ENCODE measurements at places on chromosomes 13 and 19.
A peak's percentile ranks its signal among the peaks of the same experiment; 100 is the strongest.

- no peak for DNase-seq
Observed at GRCh38 chr13:46170687-46171086, 11.3 kb downstream of the LCP1 start.

DNA sequence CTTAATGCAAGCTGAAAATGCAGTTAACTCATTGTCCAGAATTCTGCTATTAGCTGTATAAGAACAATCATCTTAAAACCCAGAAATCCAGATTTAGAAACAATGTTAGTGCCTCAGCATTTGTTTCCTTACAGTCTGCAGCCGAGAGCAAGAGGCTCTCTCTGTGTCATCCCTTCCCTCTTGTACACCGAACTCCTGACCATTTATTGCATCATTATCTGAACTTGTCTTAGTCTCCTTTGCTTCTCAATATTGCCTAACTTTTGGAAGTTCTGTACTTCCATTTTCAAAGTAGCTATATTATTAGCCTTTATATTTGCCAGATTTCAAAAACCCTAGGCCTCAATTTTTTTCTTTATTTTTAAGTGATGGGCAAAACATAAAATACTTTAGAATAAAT lies 27.1 kb downstream of the RNASEH2B start:
- DNase-seq = no peak

GRCh38 chr19:33094436-33095067 lies 13.6 kb downstream of the GPATCH1 start:
- no peak for DNase-seq

GRCh38 chr13:58680115-58680514 lies 1048.6 kb downstream of the PCDH17 start:
- DNase-seq = no peak

GRCh38 chr13:81017513-81018152 lies 676.7 kb upstream of the SPRY2 start:
- DNase-seq = peak; percentile 11

GRCh38 chr13:84405286-84405685 lies 523.0 kb upstream of the SLITRK1 start:
- DNase-seq = no peak

GRCh38 chr13:65656740-65657329 lies 1573.3 kb downstream of the PCDH9 start:
- DNase-seq = peak; percentile 1

- DNase-seq = no peak
Observed at GRCh38 chr13:45332831-45333219, 8.2 kb downstream of the TPT1 start.

DNA sequence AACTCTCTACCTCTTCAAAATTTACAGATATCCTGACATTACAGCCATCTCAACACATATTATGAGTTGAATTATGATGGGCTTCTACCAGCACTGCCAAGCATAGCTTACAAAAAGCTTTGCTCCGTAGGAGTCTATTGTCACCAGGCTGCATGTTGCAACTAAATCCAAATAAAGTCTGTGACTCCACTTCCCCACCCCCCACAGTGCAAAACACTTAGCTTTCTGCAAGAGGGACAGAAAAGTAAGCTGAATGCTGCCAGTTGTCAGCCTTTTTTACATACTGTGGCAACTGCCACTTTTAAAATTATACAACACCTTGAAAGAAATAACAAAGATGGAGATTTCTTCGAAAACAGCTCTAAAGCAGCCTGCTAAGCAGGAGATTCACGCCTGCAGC lies 189.1 kb downstream of the FGF14 start:
- DNase-seq = no peak

DNA sequence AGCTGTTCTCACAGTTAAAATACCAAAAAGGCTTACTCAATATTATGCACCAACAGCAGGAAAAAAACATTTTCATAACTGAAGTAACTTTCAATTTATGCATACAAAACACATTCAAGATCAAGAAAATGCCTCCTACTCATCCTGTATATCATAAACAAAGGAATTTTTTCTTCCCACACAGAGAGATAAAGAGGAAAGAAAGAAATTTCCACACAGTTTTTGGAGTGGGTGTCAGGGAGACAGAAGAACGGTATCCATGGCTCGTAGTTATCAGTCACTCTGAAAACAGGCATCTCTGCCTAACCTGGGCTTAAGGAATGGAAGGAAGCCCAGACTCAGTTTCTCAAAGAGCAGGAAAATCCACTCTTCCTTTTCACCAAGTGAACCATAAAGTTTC lies 92.4 kb upstream of the SIAH3 start:
- no peak for DNase-seq

GRCh38 chr13:112756511-112756966 lies 66.7 kb downstream of the ATP11A start:
- no peak for DNase-seq

GRCh38 chr19:13506471-13506820 lies at the start of gene CACNA1A:
TSS of gene CACNA1A (minus strand) at chr19:13506479. CDS start at chr19:13506224, 255 bp downstream.
- DNase-seq = no peak

GRCh38 chr13:110592665-110593064 lies 22.7 kb upstream of the NAXD start:
- no peak for DNase-seq

- no peak for DNase-seq
Observed at GRCh38 chr13:100608489-100608888, 19.9 kb upstream of the GGACT start.

DNA sequence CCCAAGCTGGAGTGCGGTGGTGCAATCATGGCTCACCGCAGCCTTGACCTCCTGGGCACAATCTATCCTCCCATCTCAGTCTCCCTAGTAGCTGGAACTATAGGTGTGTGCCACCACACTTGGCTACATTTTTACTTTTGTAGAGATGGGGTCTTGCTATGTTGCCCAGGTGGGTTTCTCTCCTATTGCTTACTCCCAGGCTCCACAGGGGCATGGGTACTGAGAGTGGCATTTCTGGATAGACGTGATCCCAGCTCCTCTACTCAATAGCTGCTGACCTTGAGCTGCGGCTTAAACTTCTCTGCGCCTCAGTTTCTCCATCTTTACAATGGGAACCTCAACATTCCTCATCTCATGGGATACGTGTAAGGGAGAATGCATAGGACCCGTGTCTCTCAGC lies 11.6 kb downstream of the MVB12A start:
- DNase-seq = no peak

DNA sequence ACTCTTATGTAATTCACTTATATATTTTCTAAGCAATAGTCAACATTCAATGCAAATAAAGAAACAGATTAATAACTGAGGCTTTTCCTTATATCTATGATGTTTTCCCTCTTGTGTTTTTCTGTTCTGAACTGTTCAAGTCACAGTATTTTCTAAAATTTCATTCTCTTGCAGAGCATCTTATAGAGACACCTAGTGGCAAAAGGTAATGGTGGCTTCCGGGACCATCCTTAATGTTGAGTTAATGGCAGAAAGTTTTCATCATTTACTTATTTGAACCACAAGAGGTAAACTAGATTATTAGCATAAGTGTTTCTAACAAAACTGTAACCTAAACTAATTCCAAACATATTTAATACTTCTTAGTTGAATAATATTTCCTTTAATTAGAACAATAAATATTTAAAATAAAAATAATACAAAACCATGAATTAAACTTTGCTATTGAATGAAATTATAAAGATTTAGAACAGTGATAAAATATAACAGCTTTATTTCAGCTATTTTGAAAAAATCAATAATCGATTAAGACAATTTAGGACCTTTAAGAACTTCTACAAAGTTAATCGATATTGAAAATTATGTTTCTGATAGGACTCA lies 1.7 kb upstream of the SLITRK5 start:
- no peak for DNase-seq

DNA sequence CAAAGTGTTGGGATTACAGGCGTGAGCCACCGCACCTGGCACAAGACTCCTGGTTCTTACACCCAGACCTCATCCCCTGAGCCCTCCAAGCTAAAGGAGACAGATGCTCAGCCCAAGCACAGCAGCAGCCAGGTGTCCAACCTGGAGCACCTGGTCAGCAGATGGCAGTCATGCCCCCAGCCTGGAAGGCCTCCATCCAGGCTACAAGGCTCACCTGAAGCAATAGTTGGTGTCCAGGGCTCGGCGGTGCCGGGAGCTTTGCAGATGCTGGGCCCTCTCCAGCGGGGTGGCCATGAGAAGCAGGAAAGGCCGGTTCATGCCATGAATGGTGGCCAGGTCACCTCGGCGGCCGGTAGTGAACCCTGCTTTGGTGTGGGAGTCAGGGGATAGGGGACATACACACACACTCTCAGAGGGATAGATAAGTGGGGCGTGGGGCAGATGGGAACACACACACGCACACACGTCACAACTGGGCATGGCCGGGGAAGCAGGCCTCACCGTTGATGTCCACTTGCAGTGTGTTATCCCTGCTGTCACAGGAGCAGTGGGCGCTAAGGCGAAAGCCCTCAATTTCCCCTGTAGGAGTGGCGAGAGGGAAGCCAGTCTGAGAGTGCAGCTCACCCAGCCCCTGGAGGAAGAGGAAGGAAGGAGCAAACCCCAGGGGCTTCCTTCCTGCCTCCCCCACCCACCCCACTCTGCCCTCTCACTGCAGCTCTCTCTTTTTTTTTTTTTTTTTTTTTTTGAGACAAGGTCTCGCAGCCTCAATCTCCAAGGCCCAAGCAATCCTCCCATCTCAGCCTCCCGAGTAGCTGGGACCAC lies 11.8 kb downstream of the TGFB1 start:
- no peak for DNase-seq

DNA sequence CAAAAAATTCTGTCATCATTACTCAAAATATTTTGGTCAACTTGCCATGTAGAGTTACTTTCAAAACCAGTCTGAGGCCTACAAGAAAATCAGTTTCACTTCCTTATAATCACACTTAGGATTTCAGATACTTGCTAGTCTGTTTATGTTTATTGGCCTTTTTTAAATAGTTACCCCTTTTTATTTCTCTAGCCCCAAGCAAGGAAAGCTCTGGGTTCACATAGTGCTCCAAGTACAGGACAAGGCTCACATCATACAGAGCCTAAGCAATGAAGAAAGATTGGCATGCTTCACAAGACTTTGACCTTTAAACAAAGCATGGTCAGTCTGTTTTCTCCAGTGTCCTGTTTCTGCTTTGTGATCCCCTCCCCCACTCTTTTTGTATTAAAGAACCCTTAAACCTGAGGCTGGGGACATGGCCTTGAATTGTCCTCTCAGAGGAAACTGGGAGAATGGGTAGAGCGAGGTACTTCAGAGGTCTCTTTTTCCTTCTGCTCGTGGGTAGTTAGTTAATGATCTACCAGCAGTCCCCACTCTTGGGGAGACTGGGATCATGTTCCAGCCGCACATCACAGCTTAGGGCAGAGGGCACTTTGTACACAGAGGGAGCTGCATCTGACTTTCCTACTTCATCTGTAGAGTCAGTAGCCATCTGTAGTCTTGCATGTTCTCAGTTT lies 30.7 kb downstream of the CEACAM1 start:
- DNase-seq = no peak

- DNase-seq = peak; percentile 86
Observed at GRCh38 chr19:2923510-2923909, 21.3 kb downstream of the ZNF77 start.
